Anterior cingulate cortex (tissue), 58 donors: ENCODE measurements at places on chromosomes 13 and 19.

- DNase-seq, result no peak
These were observed 6.7 kb downstream of the POU2F2 start for GRCh38 chr19:42125536-42125935.

DNA sequence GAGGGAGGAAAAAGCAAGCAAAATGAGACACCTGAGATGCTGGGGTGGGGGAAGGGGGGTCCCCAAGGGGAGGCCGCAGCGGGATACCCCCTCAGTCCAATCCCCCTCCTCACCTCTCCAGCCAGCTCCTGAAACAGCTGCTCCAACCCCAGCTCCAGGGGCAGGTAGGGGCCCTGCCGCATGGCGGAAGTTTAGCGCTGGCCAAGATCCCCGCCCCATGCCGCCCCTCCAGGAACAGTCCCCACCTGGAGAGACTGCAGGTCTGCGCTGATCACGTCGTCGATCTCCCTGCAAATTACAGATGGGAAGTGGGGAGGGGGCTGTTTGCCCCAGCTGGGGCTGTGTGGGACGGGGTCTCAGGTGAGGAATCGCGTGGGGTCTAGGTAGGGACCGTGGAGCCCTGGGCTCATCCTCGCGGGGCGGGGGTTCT, 9.0 kb downstream of the CAPN12 start:
- no peak for DNase-seq

DNA sequence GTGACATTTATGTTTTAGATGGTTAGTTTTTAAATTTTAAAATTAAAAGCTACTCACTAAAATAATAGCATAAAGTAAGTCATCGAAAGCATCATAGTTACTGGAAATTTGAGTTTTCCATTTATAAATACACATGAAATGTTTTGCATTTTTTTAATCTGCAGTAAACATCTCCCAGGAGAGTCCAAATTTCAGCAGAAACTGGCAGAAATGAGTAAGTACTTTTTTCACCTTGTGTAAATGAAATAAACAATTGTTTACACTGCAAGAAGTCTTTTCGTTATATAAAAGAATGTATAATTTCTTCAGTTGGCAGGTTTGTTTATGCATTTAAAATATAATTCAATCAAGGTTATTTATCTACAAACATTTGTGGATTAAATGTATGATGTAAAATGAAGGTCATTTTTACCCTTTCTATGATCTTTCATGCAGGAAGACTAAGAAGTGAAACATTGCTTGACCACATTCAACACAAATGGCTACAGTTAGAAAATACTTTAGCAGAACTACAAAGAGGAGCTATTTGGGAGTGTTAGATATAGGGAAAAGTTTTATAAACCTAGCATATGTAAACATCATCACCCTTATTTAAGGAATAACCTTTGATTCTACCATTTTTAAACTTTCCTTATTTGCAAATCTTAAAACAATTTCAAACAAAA, 55.6 kb downstream of the RCBTB2 start:
- no peak for DNase-seq

DNA sequence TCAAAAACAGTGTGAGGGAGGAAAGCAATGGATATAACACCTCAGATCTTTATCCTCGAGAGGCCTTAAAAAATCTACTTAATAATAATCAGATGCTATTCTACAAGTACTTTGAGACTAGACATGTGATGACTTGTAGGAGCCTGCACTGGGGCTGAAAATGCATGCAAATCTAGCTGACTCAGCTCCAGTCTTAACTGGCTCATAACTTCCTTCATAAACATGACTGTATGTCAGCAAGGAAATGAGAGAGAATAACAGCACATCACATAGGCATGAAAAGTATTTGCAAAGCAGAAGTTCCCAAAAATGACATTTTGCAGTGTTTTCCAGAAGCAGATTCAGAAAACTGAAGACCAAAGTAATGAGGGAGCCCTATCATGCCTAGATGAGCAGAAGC, 38.1 kb downstream of the PSG5 start:
- no peak for DNase-seq

DNA sequence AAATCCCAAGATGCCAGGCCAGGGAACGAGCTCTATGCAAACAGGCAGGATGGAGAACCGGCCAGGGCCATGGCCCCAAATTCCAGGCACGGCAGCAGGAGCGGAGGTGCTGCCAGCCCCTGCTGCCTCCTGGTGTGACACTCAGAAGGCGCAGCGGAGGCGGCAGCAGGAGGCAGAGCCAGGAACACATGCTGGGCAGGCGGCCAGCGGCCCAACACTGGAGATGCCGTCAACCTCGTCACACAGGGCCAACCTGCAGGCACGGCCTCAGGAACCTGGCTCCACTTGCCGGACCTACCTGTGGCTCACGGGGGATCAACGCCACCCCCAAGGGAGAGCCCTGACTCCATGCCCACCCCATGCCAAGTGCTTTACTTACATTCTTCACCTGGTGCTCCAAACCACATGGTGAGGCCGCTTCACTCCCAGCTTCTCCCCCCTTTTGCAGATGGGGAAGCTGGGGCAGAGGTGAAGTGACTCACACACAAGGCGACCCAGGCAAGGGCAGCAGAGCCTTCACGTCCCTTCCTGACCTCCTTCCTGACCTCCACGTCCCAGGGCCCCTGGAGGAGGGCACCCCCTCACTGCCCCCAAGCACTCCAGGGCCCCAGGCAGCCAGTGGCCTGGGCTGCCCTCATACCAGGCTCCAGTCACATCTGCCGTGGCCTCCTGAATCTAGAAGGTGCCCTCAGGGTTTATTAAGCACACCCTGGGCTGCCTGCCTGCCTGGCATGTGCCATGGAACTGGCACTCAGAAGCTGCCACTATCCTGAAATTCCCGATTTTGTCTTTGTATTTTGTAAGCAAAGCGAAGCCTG, 43.5 kb downstream of the GGACT start:
- DNase-seq, result peak; percentile 13

DNA sequence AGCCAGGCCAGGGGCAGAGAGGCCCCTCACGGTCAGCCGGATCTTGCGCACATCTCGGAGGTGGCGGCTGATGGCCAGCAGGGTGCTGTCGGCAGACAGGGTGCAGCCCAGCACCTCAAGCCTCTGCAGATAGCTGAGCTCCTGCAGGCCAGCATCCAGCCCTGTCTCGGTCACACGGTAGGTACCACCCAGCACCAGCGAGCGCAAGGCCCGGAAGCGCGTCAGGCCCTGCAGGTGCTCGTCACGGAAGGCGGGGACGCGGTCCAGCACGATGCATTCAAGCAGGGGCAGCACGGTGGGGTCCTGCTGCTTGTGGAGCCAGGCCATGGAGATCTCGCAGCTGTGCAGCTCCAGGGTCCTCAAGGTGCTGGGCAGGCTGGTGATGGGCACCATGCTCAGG, 7.7 kb downstream of the FBXL12 start:
- DNase-seq, result no peak

DNA sequence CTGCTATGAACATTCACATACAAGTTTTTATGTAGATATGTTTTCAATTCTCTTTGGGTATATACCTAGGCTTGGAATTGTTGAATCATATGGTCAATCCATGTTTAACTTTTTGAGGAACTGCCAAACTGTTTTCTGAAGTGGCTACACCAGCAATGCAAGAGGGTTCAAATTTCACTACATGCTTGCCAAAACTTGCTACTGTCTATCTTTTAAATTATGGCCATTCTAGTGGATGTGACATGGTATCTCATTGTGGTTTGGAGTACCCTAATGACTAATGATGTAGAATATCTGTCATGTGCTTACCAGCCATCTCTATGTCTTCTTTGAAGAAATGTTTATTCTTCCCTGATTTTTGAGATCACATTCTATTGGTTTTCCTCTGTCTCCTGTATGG, 860.3 kb downstream of the DIAPH3 start:
- no peak for DNase-seq

DNA sequence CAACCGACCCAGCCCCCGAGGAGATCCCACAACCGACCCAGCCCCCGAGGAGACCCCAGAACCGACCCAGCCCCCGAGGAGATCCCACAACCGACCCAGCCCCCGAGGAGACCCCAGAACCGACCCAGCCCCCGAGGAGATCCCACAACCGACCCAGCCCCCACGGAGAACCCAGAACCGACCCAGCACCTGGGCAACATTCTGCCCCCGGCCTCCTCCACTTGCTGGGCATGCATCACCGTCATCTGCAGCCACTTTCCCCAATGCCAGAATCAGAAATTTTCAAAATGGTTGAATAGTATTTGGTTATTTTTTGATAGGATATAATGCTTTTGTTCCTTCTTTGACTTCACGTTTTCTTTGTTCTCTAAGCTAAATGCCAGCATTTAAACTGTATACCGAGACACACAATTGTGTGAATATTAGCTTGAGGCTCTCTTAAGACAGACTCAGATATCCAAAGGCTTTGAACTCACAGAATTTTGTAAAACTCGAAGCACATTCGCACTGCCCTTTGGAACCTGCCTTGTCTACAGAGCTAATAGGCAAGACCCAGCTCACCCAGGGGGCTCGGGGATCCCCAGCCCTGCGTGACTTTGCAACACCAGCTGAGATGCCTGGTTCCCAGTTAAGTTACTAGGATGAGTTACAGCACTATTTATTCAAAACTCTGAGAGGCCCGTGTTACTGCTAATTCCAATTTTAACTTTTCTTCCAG, 15.5 kb upstream of the RASA3 start:
- DNase-seq, result no peak

GRCh38 chr13:93199856-93200255, 26.8 kb upstream of the GPC6 start:
- DNase-seq, result no peak

- no peak for DNase-seq
These were observed 464.9 kb upstream of the MIR17HG start for GRCh38 chr13:90882551-90882950.
